ENCODE measurements at places on chromosomes 3 and 15. TPM values are rescaled to one million over a fixed set of nuclear protein-coding genes. Genes with fewer than 3 reads are reported as not detected.

The CCDC54 gene
- total RNA-seq, result not detected

The MYL3 gene
- total RNA-seq, result 0.07 TPM

The CFAP20DC gene
- 1.9 TPM for total RNA-seq

The CP gene
- 6.1 TPM for total RNA-seq

The GOLGA8S gene
- total RNA-seq, result 0.14 TPM

The CYP19A1 gene
- 0.10 TPM for total RNA-seq

The GATA2 gene
- 4.0 TPM for total RNA-seq

The ZNF639 gene
- total RNA-seq, result 21.3 TPM

The NLGN1 gene
- not detected for total RNA-seq

The GAP43 gene
- total RNA-seq, result 0.07 TPM

The LRRC15 gene
- 0.13 TPM for total RNA-seq

The AMT gene
- total RNA-seq, result 0.53 TPM

The THSD4 gene
- total RNA-seq, result 25.8 TPM

The ATP13A3 gene
- 28.6 TPM for total RNA-seq

The CD200R1 gene
- 0.10 TPM for total RNA-seq

The OCA2 gene
- 0.28 TPM for total RNA-seq

The TMOD2 gene
- 2.1 TPM for total RNA-seq

The SCAANT1 gene
- not detected for total RNA-seq

The SLCO2A1 gene
- 0.22 TPM for total RNA-seq

The CYP1A2 gene
- total RNA-seq, result not detected

The RLBP1 gene
- total RNA-seq, result not detected

The ISLR2 gene
- total RNA-seq, result 0.31 TPM

The GALK2 gene
- total RNA-seq, result 21.3 TPM

The LYZL4 gene
- not detected for total RNA-seq

The NPAP1 gene
- total RNA-seq, result not detected

The CCR8 gene
- total RNA-seq, result not detected

The FBXO40 gene
- total RNA-seq, result not detected

The ALS2CL gene
- 7.0 TPM for total RNA-seq

The STX19 gene
- 0.13 TPM for total RNA-seq

The SLC6A11 gene
- 0.06 TPM for total RNA-seq

The STRIT1 gene
- total RNA-seq, result not detected

The ZBTB47 gene
- total RNA-seq, result 5.5 TPM

The DUOX1 gene
- not detected for total RNA-seq

The IMPG2 gene
- total RNA-seq, result not detected

The DNAH1 gene
- total RNA-seq, result 0.84 TPM
